ENCODE measurements at places on chromosomes 1 and 21.

- no peak for DNase-seq
Observed at GRCh38 chr1:160125746-160126145, 10.2 kb downstream of the ATP1A2 start.

GRCh38 chr21:36557316-36557715, 77.4 kb upstream of the CLDN14 start:
- no peak for DNase-seq

DNA sequence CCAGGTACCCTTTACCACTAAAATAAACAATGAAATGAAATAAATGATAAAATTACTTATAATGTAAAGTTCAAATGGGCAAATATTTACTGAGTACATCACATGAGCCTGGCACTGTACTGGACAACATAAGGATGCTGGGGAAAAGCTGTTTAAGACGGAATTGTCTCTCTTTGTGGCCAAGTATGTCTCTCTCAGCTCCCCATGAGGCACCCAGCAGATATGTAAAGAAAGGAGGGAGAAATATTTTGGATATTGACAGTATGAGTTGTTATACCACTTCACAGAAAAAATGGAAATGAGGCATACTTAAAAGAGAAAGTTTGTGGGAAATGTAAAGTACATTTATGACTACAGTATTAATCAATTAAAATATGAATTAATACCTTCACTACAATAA, 1.0 kb upstream of the TNFSF4 start:
- DNase-seq = no peak

- DNase-seq = no peak
Observed at GRCh38 chr1:207911856-207912760, 1.2 kb upstream of the CD34 start.

GRCh38 chr1:93810316-93810715, 68.7 kb downstream of the DNTTIP2 start:
- no peak for DNase-seq

Data from activated CD4-positive, CD25-positive, alpha-beta regulatory T cell treated with anti-CD3 and anti-CD28 coated beads, Interleukin-2, amount 50 U/mL, for 16 hours (primary cell).